ENCODE measurements at places on chromosomes 11 and 22.

GRCh38 chr11:110712659-110713448 is 617 bp upstream of the ARHGAP20 start:
- no peak for DNase-seq

- DNase-seq = no peak
These were observed 63.7 kb downstream of the KCNC1 start for GRCh38 chr11:17798253-17798652.

DNA sequence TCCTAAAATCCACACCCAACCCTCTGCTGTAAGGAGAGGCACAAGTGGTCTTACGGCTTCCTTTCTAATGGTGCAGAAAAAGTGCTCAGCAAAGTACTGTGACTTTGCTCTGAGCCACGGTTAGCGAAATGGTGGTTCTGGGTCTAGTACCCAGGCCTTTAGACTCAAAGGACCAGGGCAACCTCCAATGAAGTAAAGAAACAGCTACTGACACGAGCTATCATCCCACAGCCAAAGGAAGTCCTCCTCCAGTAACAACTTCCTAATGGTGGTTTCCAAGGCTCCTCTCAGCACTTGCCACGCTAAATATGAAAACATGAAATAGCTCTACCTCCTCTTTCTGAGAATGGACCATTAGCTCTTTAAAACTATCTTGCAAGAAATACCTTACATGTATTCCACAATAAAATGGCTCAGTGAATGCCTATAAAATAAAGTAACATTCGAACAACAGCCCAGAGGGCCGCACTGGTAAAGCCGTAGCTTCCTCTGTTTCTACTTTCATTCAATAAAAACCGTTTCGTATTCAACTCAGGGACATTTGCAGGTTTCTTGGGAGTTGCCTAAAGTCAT is 122.4 kb downstream of the ETS1 start:
- no peak for DNase-seq

DNA sequence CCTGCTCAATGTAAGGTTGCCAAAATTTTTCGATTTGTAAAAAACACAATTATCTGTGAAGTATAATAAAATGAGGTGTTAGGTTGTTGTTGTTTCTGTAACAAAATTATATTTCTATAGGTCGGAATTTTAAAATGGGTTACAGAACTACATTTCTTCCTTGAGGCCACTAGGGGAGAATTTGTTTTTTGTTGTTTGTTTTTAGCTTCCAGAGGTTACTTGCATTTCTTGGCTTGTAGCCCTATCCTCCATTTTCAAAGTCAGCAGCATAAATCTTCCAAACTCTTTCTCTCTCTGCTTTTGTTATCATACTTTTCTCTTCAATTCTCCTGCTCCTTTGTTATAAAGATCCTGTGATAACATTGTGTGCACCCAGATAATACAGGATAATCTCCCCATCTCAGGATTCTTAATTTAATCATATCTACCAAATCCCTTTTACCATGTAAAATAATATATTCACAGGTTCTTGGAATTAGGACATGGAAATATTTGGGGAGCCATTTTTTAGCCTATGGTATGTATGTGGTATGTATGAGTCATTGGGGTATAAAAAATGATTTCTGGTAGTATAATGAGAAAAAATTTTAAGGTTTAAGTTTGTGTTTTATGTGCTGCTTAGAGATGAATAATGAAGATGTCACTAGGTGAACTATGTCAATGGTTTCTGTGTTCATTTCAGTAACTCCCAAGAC is 9.4 kb upstream of the PATL1 start:
- no peak for DNase-seq

GRCh38 chr11:93738647-93739081 is 2.6 kb downstream of the TAF1D start:
- no peak for DNase-seq

DNA sequence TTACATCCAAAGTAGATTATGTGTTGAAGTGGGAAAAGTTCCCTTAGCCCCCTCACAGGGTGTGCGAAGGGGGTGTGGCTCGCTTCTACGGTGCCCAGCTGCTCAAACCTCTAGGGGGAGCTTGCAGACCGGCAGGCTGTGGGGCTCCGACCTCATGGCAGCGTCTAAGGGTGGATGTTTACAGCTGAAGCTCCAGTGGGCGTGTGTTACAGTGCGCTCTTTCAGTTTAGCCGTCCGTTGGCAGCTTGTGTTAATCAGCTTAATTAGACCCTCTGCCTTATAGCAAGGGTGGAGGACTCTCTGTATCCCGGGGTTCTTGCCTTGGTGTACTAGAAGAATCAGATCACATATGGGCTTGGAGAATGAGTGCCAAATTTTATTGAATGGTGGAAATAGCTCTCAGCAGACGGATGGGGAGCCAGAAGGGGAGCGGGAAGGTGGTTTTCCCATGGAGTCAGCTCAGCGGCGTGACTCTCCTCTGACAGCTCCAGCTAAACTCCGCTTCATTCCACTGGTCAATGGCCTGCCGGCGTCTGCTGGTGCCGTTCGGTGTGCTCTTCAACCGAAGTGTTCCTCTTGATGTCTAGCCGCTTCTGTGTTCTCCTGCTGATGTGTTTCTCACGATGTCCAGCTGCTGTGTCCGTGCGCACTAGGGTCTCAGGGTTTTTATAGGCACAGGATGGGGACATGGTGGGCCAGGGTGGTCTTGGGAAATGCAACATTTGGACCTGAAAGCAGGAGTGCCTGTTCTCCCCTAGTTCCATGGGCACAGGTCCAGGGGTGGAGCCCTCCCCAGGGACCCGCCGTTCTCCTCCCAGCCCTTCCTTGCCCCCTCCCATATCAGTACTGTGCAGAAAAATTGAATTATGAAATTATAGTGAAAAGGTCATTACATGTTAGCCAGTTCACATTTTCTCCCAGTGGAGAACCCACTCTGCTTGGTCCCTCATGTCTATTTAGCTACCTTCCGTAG is 28.6 kb upstream of the OR10G7 start:
- DNase-seq = no peak

DNA sequence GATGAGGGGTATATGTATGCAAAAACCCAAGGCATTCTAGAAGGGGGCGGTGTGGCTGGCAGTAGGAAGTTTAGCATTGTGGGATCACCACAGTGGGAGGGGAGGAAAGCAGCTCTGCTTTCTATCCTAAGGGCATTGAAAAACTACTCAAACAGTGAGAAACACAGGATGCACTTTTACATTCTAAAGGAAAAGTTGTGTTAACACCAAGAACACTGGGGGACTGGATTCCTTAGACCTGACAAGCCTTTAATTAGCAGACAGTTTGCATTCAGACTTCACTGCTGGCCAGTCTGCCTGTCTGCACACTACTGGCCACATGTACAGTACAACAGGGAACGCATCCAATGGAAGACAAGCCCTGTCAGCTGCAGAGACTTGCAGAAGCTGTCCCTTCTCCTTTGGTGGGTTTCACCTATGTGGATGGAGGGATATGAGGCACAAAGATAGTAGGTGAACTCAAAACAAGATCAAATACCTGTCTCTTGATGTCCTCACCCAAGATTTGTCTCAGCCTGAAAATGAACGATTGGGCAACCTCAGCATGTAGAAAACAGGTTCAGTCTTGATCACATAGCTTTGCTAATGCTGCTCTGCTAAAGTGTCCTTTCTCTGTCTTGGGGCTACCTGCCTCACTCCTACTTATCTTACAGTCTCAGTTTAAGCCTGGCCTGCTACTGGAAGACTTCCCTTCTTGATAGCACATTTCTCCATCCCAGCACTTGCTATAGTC is 64.8 kb downstream of the TENM4 start:
- no peak for DNase-seq

GRCh38 chr22:46147061-46147460 is 3.3 kb upstream of the PPARA start:
- DNase-seq = no peak
